T-cell (primary cell): ENCODE measurements at places on chromosomes 1 and 21.

GRCh38 chr1:109499661-109500536, 6.0 kb downstream of the CYB561D1 start:
- peak; percentile 64 for DNase-seq

- no peak for DNase-seq
Measured at GRCh38 chr1:10634428-10635084, 159.8 kb downstream of the PEX14 start.

GRCh38 chr1:228089519-228090380, 7.2 kb downstream of the ARF1 start:
- DNase-seq: no peak

- DNase-seq: no peak
Measured at GRCh38 chr1:165562571-165562970, 18.8 kb downstream of the LRRC52 start.

DNA sequence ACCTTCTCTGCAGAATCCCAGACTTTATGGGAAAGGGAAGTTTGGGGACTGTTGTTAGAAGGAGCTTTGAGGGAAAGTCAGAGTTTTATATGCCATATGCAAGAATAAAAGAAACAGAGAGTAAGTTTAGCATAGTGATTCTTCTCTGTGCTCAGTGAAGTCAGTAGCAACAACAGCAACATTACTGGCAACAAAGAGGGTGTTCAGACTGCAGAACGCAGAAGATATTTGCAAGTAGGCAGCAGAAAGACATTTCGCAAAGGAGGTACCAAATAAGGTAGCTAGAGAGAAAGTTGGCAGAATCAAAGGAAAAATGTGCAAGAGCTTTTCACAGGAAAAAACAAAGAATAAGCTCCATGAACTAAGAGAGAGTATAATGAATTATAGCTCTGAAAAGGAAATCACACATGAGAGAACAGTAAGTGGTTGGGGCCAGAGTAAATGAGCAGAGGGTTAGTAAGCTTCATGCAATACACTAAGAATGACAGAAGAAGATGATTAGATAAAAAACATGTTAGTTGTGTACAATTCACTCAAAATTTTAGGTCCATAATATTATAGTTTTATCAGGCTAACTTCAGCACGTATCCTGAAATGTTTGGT, 98.1 kb downstream of the NEGR1 start:
- DNase-seq: no peak

- no peak for DNase-seq
Measured at GRCh38 chr1:235450886-235451483, 53.3 kb downstream of the B3GALNT2 start.

- no peak for DNase-seq
Measured at GRCh38 chr1:86389307-86389706, 6.8 kb downstream of the ODF2L start.

DNA sequence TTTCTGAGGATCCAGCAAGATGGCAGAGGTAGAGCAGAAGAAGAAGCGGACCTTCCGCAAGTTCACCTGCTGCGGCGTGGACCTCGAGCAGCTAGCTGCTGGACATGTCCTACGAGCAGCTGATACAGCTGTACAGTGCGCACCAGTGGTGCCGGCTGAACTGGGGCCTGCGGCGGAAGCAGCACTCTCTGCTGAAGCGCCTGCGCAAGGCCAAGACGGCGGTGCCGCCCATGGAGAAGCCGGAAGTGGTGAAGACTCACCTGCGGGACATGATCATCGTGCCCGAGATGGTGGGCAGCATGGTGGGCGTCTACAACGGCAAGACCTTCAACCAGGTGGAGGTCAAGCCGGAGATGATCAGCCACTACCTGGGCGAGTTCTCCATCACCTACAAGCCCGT, 125.8 kb downstream of the LRIG2 start:
- DNase-seq: no peak

DNA sequence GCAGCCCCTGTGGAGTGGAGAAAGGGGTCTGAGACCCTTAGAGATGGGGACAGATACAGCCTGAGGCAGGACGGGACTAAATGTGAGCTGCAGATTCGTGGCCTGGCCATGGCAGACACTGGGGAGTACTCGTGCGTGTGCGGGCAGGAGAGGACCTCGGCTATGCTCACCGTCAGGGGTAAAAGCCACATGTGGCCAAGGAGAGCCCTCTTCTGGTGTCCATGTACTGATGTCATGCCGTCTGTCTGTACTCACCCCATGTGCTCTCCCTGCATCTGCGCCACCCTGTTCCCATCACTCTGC, 84.7 kb downstream of the OBSCN start:
- no peak for DNase-seq

- DNase-seq: no peak
Measured at GRCh38 chr1:168428063-168428731, 115.6 kb downstream of the XCL2 start.

- DNase-seq: no peak
Measured at GRCh38 chr21:37742532-37742931, 173.7 kb downstream of the KCNJ6 start.

DNA sequence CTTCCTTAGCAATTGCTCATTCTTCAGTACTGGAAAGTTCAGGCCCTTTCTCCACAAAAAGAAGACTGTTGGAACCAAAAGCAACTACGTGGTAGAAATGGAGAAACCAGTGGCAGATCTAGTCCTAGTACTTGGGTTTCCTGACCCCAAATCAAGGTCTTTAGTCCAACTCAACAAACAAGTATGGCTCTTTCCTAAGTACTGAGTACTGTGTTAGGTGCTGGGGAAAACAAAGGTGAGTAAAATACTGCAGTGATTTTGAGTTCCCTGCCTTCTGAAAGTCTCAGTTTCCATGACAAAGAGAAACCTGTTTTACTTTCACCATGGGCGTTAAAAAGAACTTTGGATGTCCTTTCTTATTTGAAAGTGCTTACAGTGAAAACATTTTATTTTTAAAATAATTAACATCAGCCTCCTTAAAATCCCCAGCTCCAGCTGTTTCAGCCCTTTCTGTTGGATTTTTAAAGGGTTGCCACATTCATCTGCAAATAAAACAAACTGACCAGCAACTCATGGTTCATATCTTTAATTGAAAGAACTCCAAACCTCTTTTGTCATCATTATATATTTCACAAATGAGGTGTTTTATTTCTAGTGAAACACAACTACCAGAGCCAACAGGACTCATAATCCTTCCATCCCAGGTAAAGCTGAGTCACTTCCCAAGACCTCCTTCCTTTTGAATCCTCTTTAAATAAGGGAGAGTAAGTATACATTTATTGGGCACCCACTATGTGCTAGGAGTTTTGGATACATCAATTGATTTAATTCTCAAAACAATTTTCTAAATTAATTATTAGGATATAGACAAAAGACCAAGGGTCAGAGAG, 35.4 kb downstream of the PLPP3 start:
- no peak for DNase-seq

DNA sequence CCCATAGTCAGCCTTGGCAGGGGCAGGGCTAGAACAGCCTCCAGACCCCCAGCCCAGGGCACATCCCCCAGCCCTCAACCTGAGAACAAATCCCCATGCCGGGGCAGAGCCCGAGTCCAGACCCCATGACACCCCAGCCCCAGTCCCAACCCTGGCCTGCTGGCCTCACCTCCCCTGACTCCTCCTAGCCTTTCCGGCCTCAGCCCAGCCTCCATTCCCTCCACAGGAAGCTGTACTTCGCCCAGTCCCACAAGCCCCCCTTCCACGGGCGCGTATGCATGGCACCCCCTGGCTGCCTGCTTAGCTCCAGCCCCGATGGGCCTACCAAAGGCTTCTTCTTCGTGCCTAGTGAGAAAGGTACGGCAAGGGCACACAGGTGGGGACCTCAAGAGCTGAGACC, 50.4 kb downstream of the DISP3 start:
- DNase-seq: no peak

DNA sequence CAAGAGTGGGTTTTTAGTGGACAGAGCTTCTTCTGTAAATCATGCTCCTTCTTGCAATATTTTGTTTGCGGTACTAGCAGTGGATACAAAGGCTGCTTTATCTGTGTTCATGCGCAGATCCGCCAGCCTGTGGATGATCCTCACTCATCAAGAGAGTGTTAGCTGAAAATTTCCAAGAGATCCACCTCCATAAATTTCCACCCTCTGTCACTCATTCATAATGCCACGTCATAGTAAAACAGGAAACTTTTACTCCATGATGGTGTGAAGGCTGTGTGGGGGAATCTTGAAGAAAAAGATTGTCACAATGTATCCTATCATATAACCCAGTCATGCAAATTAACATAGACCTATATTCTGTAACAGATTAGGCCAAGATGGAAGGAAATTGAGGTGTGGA, 4.4 kb upstream of the MAPKAPK2 start:
- DNase-seq: no peak

DNA sequence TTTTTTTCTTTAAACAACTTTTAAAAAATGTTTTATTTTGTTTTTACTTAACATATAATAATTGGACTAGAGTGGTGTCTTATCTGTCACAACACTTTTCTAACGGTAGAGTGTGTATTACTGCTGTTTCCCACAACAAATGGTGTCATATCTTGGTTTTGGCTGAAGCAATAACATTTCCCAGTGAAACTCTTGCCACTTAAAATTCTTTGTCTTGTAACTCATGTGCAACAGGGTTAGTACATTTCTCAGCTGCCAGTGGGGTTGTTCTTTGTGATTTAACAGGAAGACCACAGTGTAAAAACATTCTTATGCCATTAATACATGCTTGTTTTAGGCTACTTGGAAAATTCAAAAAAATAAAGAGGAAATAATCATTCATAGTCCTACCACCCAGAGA, 43.5 kb downstream of the ALPL start:
- no peak for DNase-seq

GRCh38 chr1:3066826-3067225, 2.2 kb upstream of the PRDM16 start:
- no peak for DNase-seq

- no peak for DNase-seq
Measured at GRCh38 chr21:45208627-45208951, 79.1 kb downstream of the POFUT2 start.

- DNase-seq: no peak
Measured at GRCh38 chr1:47894410-47895278, 102.5 kb downstream of the TRABD2B start.

- DNase-seq: no peak
Measured at GRCh38 chr1:15153842-15154479, 414 bp downstream of the TMEM51 start.

DNA sequence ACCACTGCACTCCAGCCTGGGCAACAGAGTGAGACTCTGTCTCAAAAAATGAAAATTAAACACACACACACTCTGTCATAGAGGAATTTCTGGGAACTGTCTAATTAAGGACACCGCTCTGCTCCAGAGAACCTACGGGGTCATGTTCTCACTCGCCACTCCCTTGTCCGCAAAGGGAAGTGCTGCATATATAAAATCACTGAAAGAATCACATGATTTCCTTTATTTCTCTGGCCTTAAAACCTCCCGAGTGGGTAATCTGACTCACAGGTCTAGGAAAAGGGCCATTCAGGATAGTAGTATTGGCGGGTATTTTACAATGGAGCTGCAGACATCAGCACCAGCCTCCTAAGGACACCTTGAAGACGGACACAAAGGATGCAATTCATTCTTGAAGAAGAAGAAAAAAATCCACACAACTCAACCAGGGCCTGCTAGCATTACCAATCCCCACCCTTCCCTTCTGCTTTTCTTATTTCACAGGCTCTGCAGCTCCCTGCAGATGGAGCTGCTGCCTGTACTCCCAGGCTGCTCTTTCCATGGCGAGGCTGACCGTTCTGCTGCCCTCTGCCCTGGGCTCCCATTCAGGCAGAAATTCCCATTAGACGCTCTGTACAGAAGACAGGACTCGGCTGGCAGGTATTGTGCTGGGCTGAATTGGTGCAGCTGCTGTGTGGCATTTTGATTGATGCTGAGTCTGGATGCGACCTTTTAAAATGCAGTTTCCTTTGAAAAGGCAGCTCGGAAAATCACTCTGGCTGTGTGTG, 53.3 kb upstream of the FAM89A start:
- no peak for DNase-seq

DNA sequence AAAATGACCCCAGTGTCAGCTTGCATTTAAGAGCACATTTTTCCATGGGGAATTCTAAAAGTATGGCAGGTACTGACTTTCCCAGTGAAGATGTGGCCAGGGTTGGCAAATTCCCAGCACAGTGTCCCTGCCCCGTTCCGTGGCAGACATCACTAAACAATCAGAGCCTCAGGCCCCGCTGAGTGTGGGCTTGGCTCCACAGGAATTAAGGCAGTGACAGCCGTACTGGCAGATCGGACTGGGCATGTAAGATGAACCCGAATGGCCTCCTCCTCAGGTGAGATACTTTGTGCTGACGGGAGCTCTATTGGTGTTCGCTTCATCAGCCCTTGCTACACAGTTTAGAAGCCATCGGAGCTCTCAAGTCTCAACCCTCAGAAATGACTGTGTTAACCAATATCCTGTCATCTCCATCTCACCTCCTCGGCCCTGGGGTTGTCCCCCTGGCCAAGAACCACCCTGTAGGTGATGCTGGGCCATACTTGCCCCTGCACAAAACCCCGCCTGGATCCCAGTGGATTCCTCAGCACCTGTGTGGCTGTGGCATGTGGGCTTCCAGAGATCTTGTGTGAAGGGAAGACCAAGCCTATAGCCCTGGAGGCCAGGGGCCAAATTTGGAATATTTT, 29.0 kb upstream of the ABCG1 start:
- DNase-seq: no peak

DNA sequence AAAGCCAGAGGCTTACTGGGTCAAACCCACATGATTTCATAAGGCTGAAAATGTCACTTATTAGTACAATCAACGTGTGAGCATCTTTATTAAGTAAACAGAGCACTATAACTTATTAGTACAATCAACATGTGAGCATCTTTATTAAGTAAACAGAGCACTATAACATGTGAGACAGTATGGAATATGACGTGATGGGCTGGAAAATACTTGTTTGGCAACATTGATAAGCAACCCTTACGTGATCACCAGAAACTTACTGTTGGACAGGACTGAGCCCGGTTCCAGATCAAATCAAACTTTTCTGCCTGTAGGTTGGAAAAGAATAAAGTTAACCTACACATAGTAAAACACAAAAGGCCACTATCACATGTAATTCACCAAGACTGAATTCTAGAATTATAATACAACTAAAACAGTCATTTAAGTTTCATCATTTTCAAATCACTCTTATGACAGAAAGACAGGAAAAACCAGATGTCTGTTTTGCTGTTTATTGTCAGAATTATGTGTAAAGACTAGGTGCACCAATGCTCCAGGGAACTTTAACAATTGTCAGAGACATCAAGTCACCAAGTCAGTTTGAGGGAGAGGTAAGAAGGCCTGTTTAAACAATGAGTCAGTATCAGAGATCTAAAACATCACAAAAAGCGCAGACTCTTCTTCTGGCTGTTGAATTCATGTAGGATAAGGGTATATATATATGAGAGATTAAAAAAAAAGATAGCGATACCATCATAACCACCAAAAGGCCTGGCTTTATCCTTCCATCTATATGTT, 15.7 kb downstream of the ATPAF1 start:
- DNase-seq: no peak

DNA sequence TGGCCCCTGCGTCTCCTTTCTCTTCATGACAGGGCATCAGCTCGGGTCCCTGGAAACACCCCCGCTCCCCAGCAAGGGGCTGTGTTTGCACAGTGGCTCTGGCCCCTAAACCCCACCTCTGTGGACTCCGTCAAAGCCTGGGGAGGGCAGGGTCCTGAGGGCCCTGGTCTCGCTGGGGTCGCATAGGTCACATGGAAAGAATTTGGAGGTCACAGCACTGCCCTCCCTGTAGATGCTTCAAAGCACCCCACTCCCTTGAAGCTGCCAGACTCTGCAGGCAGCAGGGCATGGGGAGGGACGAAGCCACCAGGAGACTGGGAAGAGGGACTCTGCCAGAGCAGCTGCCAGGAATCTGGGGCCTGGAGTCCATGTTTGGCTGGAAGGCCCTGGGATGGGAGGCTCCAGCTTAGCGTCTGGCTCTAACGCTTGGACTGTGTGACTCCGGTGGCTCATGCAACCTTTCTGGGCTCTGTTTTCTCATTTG, 36.6 kb upstream of the ECE1 start:
- no peak for DNase-seq

GRCh38 chr1:119762409-119762808, 6.3 kb downstream of the HMGCS2 start:
- DNase-seq: no peak
